ENCODE measurements at places on chromosomes 4 and X.

DNA sequence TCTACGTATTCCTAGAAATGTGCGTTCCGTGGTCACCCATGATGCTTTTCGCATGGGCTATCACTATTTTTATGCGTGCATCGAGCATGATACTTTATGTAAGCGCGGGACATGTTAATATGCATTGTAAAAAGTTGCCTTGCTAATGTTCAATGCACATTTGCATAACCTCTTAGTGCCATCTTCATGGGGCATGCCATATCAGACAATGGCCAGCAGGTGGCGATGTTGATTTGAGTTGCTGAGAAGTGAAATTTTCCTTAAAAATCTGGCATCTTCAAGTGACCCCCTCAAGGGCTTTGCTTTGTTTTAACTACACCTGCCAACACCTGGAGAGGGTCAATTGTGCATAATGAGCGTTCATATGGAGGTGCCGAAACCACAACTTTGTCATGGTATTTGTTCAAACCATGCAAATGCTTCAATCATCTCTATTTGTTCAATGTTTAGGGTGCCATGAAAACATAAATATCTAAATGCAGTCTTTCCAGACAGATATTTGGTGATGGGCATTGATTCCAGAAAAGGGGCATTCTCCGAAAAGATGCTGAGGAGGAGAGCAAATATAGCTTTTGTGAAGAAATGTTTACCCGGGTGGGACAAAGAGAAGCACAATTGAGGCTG is 833.9 kb upstream of the PRKX start:
- DNase-seq: peak; percentile 8

- no peak for DNase-seq
Observed at GRCh38 chr4:188714907-188715306, 575.7 kb downstream of the TRIML1 start.

GRCh38 chrX:119693996-119694451 is 1.1 kb upstream of the SEPTIN6 start:
- DNase-seq: no peak

DNA sequence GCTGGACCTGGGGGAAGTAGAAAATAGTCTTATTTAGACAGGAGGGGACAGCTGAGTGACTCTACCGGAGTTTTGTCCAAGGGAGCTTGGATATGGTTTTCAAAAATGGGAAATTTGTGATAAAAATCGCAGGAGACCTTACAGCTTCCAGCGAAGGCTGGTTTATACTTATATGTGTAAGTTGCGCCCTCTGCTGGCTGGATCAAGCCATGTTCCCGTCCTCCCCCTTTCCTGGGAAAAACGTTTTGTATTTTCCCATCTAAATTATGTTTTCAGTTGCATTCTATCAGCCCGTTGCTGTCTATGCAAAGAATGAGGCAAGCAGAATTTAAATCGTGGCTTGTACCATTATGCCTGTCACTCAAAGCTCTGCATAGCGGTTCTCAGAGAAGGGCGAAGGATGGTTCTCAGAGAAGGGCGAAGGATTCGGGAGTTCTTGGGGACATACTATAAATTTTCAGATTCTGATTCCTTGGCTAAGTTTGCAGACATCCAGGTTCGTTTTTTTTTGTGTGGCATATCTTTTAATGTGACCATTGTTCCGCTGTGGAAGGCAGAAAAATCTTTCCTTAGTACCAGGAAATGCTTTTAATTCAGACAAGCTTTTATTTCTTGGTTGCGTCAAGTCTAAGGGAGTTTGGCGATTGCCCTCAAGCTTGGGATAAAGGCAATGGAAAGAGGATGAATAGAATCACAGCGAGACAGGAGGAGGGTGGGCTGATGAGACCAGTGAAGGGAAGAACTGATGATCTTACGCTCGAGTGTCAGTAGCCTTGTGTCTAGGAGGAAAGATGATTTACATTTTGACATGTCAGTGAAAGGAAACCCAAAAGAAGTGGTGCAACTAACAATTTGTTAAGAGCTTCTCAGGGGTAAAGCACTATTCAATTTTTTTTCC is 128.5 kb upstream of the ARX start:
- DNase-seq: peak; percentile 9

DNA sequence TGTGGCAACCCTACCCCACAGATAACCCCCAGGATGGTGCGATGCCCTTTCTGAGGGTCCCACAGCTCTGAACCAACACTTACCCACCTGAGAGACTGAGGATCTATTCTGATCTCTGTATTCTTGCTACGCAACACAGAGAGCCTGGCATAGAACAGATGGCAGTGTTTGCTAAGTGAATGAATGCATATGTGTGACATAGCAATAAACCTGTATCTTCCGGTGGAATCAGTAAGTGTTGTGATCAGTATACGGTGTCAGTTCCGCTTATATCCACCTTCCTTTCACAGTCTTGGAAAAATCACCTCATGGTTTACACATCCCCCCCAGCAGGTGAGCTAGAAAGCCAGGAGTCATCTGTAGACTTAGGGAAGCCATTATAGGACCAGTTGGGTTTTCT is 5.9 kb upstream of the HSD17B10 start:
- no peak for DNase-seq

- no peak for DNase-seq
Observed at GRCh38 chrX:131704136-131704695, 160.3 kb downstream of the OR13H1 start.

- DNase-seq: peak; percentile 14
Observed at GRCh38 chrX:74293343-74293946, 10.5 kb upstream of the ZCCHC13 start.

- DNase-seq: no peak
Observed at GRCh38 chr4:159606835-159607234, 504.0 kb downstream of the RAPGEF2 start.

DNA sequence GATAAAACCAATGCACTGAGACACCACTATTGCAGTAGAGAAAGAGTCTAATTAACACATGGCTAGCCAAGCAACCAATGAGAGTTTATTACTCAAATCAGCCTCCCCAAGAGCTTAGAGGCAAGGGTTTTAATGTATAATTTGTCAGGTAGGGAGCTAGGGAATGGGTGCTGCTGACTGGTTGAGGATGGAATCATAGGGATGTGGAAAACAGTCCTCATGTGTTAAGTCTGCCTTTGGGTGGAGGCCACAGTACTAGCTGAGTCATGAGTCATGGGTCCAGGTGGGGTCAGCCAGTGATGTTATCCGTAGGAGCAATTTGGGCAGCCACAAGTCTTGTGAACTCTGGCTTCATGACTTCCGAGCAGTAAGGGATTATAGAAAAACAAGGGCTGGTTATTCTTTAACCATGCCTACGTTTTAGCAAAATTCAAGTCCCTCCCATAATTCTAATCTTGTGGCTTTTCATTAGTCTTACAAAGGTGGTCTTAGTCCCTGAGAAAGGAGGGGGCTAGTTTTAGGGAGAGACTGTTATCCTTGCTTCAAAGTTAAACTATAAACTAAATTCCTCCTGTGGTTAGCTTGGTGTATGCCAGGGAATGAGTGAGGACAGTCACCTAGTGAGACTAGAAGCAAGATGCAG is 25.1 kb upstream of the PLAC8 start:
- no peak for DNase-seq

GRCh38 chrX:15903186-15903681 is 48.6 kb upstream of the AP1S2 start:
- no peak for DNase-seq

DNA sequence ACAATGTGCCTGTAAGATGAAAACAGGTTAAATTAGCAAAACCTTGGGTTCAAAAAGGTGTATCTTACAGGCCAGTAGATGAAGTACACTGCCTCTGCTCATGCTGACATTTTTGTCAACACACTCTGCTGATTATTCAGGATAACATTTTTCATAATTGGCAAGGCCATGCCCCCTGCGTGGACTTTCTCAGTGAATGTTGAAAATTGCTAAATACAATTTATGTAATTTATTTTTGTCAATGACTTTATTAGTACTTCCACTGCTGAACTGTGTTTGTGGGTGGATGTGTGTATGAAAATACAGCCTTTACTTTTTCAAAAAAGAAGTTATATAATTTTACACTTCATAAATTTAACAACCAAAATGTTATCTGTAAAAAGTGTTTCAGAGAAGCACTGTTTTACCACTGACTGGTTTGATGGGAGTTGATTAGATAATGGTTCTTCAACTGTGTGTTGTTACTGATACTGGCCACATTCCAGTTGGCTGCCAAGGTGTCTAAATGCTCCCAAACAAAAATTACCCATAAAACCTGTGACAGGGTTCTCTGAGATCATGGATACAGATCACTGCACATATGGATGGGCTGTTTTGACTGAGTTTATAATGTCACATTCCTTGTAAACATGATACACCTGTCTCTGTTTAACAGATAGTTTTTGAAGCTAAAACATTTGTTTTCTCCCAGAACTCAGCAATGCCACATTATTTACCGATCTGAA is 151.9 kb upstream of the SLC7A11 start:
- DNase-seq: no peak

DNA sequence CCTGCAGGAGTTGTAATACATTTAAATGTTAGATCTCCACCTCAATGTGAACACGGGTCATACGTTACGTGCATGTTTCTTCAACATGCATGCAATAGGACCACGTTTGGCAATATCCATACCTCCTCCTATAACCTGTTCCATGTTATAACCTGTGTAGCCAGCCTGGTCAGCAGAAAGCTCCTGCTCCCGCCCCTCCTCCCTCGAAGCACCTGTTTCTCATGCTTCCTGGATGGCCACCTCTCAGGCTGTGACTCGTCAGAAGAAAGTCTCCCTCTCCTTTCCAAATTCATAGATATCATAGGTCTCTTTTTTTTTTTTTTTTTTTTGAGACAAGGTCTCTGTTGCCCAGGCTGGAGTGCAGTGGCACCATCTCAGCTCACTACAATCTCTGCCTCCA is 96.5 kb downstream of the HMX1 start:
- DNase-seq: no peak

Data from central memory CD8-positive, alpha-beta T cell (primary cell).